T follicular helper cell (primary cell): ENCODE measurements at places on chromosomes 7 and 10.

GRCh38 chr7:41039386-41039953 lies 663.4 kb downstream of the INHBA start:
- no peak for DNase-seq

GRCh38 chr7:22288202-22288601 lies 68.8 kb downstream of the RAPGEF5 start:
- DNase-seq, result no peak

DNA sequence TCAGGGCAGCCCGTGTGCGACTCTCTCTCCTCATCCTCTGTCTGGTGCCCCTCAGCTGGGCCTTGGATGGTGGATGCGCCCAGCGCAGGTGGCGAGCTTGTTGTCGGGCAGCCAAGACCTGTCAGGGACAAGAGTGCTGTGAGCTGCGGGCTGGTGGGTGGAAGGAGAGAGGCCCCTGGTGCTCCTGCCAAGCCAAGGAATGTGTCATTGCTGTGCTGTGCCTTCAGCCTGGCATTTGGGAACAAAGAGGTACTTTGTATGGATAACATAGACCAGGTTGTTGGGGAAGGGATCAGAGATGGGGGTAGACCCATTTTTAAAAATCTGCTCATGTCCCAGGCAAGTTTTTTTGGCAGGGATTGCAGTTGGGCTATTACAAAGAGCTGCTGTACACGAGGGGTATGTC lies 120.9 kb downstream of the PKD1L1 start:
- no peak for DNase-seq

GRCh38 chr7:81036057-81036456 lies 117.2 kb upstream of the SEMA3C start:
- no peak for DNase-seq

GRCh38 chr10:133318494-133319127 lies 9.9 kb downstream of the ZNF511 start:
- DNase-seq, result peak; percentile 59

- no peak for DNase-seq
Measured at GRCh38 chr10:133379801-133380666, 972 bp downstream of the PAOX start.

GRCh38 chr7:81857385-81857784 lies 87.5 kb upstream of the HGF start:
- no peak for DNase-seq

GRCh38 chr10:98205351-98205750 lies 62.6 kb downstream of the LOXL4 start:
- no peak for DNase-seq

- DNase-seq, result no peak
Measured at GRCh38 chr10:130439766-130440165, 303.6 kb downstream of the GLRX3 start.

GRCh38 chr7:148924011-148924410 lies 39.9 kb upstream of the EZH2 start:
- DNase-seq, result no peak

GRCh38 chr10:5956146-5956936 lies 21.0 kb downstream of the IL15RA start:
- DNase-seq, result no peak

- no peak for DNase-seq
Measured at GRCh38 chr10:75207079-75207856, 3.3 kb upstream of the VDAC2 start.

GRCh38 chr7:15439853-15440252 lies 122.0 kb downstream of the AGMO start:
- DNase-seq, result no peak

- no peak for DNase-seq
Measured at GRCh38 chr7:3033136-3033535, 10.5 kb downstream of the CARD11 start.

- no peak for DNase-seq
Measured at GRCh38 chr10:4981722-4982471, 18.7 kb downstream of the AKR1C1 start.

DNA sequence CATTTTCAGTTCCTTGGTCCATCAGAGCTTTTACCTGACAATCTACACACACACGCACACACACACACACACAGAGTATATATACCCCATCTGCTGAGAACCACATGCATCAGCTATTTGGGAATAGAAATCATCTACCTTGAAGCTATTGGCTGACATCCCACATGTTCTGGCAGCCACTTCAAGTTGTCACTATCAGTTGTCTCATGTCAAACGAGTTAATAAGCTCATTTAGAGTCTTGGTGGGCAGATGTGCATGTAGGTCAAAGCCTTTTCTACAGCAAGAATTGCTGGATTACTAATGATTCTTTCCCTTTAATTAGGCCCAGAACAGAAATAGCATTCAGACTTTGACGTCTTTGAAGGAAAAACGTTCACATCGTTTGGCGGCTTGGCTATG lies 36.8 kb downstream of the COL28A1 start:
- no peak for DNase-seq

DNA sequence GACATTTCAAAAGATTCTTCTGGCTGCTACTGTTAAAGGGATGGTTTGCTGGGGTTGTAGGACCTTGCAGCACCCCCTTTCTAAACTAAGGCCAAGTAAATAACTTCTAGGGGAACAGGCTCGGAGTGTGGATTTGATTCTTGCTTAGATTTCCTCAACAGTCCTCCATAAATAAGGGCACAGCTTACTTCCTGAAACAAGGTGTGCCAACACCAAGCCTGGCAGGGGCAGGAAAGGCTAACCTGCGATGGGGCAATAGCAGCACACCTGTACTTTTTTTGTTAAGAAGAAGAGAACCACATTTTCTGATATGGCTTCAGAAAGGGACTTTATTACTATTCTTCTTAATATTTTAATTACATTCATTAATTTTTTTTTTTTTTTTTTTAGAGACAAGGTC lies 121.9 kb downstream of the RNF216 start:
- no peak for DNase-seq

DNA sequence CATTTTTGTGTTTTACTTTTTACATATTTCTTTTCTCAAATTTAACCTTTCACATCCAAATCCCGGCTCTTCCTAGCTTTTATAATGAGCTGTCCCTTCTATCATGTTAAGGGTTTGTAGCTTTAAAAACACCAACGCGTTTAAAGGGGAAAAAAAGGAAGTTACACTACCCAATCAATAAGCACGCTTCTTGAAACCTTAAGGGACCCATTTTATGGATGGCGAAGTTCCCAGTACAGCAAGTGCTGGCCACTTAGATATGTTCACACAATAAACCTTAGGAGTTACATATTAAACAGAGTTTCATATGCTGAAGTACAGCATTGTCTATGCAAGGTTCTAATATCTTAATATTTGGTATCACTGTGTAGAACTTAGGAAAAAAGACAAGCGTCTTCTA lies 1.8 kb downstream of the GNG11 start:
- no peak for DNase-seq

DNA sequence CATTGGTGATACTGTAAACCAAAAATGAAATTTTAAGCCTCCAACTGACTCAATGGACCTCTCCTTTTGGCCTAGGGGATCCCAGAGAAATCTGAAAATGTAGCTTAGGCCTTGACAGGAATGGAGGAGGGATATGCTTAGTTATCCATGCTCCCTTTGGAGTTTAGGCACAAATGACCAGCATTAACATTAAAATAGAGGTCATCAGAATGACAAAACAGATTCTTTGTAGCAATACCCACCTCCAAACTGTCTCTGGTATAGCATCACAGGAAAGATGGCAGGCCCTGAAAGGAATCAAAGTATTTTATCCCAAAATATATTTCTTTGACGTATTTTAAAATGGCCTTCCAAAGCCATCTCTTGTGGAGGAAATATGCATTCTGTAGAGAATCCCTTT lies 39.1 kb upstream of the LRRN3 start:
- DNase-seq, result no peak

DNA sequence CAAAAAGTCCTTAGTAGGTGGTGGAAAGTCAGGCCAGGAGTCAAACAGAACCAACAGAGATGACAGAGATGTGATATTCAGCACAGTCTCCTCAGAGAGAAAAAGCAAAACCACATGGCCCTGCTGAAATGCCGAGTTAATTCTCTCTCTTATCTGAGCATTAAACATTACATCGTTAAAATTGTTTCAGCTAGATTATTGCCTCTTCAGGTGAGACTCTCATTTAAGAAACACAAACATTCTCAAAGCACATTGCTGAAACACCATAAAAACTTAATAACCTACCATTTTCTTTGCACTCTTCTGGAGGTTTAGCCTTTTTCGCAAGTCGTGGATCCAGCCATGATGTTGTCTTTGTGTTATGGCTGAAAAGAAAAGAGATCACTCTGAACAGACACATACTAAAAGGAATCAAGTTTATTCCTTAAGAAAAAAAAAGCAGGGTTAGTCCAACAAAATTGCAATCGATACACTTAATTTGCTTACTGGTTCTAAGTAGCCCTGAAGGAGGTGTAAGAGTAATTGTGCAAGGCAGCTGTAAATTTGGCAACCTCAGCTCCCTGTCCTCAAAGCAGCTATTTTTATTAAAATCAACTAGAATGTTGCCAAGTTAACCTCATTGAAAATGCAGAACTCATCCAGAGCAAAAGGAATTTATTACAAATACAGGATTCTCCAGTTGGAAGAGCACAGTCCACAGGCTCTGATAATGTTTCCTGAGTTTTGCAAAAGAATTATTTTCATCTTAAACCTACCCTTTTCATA lies 691.1 kb downstream of the PHTF2 start:
- DNase-seq, result no peak

GRCh38 chr7:70421319-70421718 lies 710.6 kb upstream of the GALNT17 start:
- DNase-seq, result no peak

- no peak for DNase-seq
Measured at GRCh38 chr7:78649976-78650375, 803.5 kb downstream of the MAGI2 start.

DNA sequence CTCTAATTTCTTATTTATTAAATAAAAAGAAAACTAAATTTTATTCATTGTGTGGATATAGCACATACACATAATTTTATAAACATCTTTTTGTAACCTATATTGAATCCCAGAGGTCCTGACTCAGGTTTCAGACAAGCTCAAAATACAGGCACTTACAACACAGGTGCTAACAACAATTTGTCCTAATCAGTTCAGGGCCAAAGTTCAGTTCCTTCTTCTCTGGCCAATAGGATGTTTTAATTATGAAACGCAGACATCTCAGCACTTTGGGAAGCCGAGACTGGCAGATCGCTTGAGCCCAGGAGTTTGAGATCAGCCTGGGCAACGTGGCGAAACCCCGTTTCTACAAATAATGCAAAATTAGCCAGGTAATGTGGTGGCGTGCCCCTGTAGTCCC lies 15.0 kb downstream of the RPA3 start:
- DNase-seq, result no peak

GRCh38 chr7:148402159-148402558 lies 188.4 kb upstream of the C7orf33 start:
- no peak for DNase-seq

DNA sequence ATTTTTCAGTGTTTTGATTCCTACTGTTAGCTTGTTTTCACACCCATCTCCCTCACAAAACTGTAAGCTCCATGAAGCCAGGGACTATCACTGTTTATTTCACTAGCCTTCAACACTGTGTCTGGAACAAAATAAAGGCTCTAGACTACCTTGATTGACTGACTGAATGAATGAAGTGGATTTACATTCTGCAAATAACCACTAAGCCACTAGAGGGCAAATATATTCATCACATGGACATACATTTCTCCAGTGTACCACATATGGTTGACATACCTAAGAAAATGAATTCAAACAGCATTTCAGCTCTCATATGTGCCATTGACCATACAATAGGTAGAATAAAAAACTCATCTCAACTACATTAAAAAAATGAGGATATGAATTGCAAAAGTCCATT lies 185.9 kb downstream of the RAB11FIP2 start:
- DNase-seq, result no peak

DNA sequence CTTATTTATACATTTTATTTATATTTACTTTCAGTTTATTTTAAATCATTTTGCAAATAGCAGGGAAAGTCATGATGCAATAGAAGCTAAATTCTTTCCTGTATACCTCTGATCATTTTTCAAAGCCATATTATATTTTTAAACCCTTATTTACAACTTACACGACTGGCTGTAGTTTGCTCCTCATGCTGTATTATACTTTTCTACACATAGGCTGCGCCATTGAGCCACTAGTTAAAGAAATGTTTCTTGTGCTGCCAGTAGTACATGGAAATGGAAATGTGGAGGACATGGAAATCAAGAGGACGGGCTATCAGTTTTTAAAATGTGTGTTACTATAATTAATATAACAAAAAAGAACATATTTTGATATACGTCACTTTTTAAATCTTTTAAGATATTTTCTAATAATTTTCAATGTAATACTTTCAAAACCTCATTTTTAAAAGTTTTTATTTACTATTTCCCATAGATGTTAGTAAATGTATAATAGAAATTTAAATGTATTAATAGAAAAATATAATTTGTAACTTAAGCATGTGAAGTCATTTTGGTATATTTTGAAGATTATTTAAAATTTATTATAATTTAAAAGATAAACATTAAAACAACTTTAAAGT lies 118.5 kb downstream of the VTI1A start:
- DNase-seq, result no peak

- DNase-seq, result no peak
Measured at GRCh38 chr10:113108194-113108835, 158.3 kb downstream of the TCF7L2 start.

DNA sequence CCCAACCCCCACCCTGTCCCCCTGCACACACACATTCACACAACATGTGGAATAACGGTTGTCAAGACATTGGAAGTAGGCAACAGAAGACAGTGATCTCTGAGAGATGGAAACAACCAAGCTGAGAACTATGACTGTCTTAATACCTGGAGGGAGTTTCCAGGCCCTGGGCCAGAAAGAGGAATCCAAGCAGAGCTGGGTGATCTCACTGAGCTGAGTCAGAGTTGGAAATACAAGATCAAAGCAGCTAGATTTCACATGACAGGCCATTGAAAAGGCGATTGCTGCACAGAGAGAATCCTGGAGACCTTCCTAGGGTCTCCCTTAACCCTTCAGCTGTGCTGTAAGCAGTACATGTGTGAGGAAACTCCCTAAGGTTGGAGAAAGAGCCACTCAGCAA lies 165.8 kb upstream of the PRSS1 start:
- no peak for DNase-seq

GRCh38 chr10:81847675-81848074 lies 27.3 kb upstream of the NRG3 start:
- no peak for DNase-seq

DNA sequence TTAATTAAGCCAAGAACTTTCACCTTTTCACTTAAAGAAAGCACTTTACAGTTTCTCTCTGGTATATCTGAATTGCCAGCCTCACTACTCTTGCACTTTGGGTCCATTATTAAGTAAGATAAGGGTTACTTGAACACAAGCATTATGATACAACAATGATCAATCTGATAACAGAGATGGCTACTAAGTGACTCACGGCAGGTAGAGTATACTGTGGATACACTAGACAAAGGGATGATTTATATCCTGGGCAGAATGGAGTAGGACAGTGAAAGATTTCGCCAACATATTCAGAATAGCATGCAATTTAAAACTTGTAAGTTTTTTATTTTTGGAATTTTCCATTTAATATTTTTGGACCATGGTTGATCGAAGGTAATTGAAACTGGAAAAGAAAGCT lies 34.3 kb upstream of the ITGB8 start:
- DNase-seq, result no peak

- DNase-seq, result no peak
Measured at GRCh38 chr7:27191161-27191731, 6.2 kb upstream of the HOXA11 start.

- DNase-seq, result no peak
Measured at GRCh38 chr7:70574314-70574834, 557.6 kb upstream of the GALNT17 start.

GRCh38 chr10:70164163-70164562 lies 6.2 kb downstream of the SAR1A start:
- DNase-seq, result no peak
